Stimulated activated CD4-positive, alpha-beta T cell treated with anti-CD3 and anti-CD28 coated beads, Interleukin-15, amount 100 ng/mL, for 1 hour (primary cell): ENCODE measurements at places on chromosomes 1 and 21.

GRCh38 chr1:193846876-193847604 is 660.6 kb upstream of the B3GALT2 start:
- no peak for DNase-seq

GRCh38 chr1:180956028-180956640 is 43.4 kb downstream of the KIAA1614 start:
- no peak for DNase-seq

DNA sequence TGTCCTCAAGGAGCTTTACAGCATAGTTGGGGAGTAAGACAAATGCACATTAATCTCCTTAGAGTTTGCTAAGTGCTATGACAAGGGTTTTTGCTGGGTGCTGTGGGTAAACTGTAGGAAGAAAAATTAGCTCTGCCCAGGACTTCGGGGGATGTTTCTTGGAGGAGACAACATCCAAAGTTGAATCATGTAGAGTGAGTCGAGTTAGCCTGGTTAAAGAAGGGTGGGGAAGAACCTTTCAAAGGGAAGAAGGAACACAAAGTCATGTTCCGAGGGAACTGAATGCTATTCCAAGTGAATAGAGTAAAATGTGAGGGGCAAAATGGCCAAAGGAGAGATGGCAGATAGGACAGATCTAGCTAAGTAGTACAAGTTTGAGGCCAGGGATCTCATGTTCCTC is 17.1 kb downstream of the SPRTN start:
- DNase-seq, result no peak

DNA sequence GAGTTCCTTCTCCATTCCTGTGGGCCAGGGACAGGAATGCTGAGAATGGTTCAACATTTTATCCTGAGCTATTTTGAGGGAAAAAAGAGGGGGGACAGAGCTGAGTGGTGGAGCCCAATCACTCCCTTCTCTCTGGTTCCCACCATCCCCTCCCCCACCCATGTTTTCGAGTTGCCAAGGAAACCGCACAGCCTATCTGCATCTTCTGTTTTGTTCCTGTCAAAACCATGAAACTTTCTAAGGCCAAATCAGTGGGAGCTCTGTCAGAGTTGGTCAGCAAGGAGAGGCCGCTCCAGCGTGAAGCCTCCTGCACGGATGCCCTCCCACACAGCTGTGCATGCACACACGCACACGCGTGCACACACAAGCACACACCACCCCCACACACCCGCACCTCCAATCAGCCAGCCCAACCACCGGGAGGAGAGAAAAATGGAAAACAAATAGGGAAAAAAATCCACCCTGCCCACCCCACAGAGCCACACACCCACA is 54.5 kb upstream of the ATP2B4 start:
- no peak for DNase-seq

DNA sequence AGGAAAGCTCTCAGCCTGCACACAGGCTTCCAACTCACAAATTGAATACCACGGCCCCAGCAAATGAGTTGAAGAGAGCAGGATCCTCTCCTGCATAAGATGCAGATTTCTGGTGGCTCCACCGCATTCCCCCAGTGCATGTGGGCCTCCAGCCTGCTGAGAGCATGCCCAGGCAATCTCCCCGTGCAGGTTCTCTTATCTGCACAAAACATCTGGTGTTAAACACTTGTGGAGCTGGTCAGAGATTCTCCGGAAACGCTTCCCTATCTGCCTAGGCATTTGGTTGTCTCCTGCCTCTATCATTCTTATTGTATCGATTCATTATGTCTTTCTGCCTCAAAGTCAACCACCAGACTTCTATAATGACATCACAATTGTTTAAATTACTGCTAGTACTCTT is 1349.0 kb upstream of the B3GALT2 start:
- DNase-seq, result no peak

DNA sequence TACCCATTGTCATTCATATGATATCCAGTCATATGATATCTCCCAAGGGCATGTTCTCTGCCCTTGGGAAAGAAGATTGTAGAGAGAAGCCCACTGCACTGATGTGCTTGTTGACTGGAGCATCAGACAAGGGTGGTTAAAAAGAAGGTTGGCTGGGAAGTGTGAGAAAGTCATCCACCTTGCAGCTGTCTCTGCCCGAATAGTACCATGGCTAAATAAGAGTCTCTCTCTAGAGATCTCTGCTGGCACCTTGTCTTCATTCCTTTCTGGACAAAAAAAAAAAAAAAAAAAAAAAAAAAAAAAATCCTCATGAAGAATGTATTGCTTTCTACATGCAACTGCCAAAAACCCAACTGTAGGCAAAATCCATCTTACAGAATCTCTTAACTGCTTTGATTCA is 349.7 kb upstream of the ESRRG start:
- DNase-seq, result no peak

DNA sequence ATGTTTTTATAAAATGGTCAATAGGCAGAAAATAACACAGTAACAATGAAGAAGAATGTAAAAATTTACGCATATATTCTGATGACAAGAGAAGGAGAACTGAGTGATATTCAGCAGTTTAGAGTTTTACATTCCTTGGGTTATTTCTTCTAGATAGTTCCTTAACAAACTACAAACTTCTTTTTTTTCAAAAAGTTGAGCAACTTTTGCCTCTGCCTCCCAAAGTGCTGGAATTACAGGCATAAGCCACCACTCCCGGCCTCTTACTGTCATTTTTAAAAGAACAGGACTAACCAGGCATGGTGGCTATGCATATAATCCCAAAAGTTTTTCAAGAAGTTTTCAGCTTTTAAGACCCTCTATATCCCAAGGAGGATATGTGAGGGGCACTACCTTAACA is 32.9 kb downstream of the ARNT start:
- DNase-seq, result no peak

- DNase-seq, result no peak
Measured at GRCh38 chr1:2392686-2393085, 1.0 kb downstream of the RER1 start.

DNA sequence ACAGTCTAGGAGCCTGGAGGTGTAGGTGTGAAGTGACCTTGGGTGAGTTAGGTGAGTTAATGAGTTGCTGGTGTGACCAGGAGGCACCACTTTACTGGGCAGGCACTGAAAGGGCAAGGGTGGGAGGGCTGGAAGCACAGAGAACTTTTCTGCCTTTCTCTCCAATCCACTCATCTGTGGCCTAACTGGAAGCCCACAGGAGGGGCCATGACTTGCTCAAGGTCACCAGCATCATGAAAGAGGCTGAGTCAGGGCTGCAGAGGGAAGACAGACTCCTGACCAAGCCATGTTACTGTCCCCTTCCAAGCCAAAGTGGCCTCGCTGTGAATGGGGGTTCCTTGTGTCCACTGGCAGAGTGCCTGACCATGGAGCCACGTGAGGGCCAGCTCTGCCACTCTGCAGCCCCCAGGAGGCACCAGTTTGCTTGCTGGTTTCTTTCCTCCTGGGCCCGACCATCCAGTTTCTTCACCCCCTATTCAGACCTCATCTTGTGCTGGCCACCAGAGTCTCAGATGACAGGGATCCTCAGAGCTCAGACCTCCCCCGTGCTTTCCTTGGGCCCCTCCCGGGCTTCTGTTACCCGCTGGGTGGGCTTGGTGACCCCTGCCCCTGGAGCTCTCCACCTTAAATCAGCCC is 4.3 kb upstream of the BSND start:
- no peak for DNase-seq
